Kidney (tissue), 22 donors: ENCODE measurements at places on chromosomes 6 and 20. TPM values are rescaled to one million over a fixed set of nuclear protein-coding genes. Genes with fewer than 3 reads are reported as not detected.

Gene LSM14B
- total RNA-seq = 31.6 TPM

Gene LRFN2
- total RNA-seq = not detected

Gene SLCO4A1
- total RNA-seq = 80.3 TPM

Gene FOXS1
- 2.1 TPM for total RNA-seq

Gene ANKEF1
- total RNA-seq = 6.6 TPM

Gene FBXO9
- total RNA-seq = 94.7 TPM

Gene HAO1
- total RNA-seq = not detected

Gene DEFB125
- not detected for total RNA-seq

Gene MARCKS
- total RNA-seq = 61.9 TPM

Gene SULF2
- 257 TPM for total RNA-seq

Gene ZSWIM1
- total RNA-seq = 13.1 TPM

Gene PRRT1
- total RNA-seq = 2.4 TPM

Gene OPN5
- 0.16 TPM for total RNA-seq

Gene MCM8
- total RNA-seq = 6.6 TPM

Gene SLC35D3
- total RNA-seq = not detected

Gene FKBP1C
- 0.25 TPM for total RNA-seq

Gene SMPD2
- total RNA-seq = 17.4 TPM

Gene ESR1
- total RNA-seq = 5.2 TPM

Gene PPP1R14C
- total RNA-seq = 15.8 TPM

Gene PRIM2
- 9.7 TPM for total RNA-seq

Gene NTSR1
- 0.09 TPM for total RNA-seq

Gene HCK
- total RNA-seq = 24.0 TPM

Gene GSTA2
- 0.28 TPM for total RNA-seq

Gene CAPN11
- 2.3 TPM for total RNA-seq

Gene OR5V1
- total RNA-seq = not detected

Gene KHDC1L
- not detected for total RNA-seq

Gene BANF2
- not detected for total RNA-seq

Gene UBR2
- 35.2 TPM for total RNA-seq

Gene HLA-DMB
- 78.0 TPM for total RNA-seq

Gene FAM8A1
- total RNA-seq = 20.7 TPM

Gene HFE
- 10.6 TPM for total RNA-seq

Gene MOG
- not detected for total RNA-seq

Gene OTOR
- total RNA-seq = not detected

Gene CALHM4
- not detected for total RNA-seq

Gene MCCD1
- 3.5 TPM for total RNA-seq

Gene HCRTR2
- not detected for total RNA-seq

Gene C20orf204
- 2.4 TPM for total RNA-seq

Gene DSP
- 96.2 TPM for total RNA-seq

Gene BTBD3
- 37.7 TPM for total RNA-seq

Gene CAP2
- 15.7 TPM for total RNA-seq

Gene HRH3
- total RNA-seq = not detected

Gene TUBB2A
- 49.8 TPM for total RNA-seq

Gene ZNF451
- 55.0 TPM for total RNA-seq

Gene TTPAL
- 13.5 TPM for total RNA-seq

Gene MAS1
- not detected for total RNA-seq

Gene ABCF1
- 47.2 TPM for total RNA-seq

Gene OR2J3
- not detected for total RNA-seq

Gene MEI4
- 1.2 TPM for total RNA-seq

Gene DEFB115
- total RNA-seq = not detected

Gene ZNF334
- 8.2 TPM for total RNA-seq

Gene SLC25A27
- total RNA-seq = 22.6 TPM

Gene ZSCAN26
- total RNA-seq = 17.2 TPM

Gene C20orf144
- 0.16 TPM for total RNA-seq
